Activated gamma-delta T cell treated with anti-CD3 and anti-CD28 coated beads, Interleukin-2, amount 50 U/mL, for 16 hours (primary cell): ENCODE measurements at places on chromosomes 11 and 22.

GRCh38 chr11:15169815-15170551 lies 55.3 kb downstream of the INSC start:
- no peak for DNase-seq

DNA sequence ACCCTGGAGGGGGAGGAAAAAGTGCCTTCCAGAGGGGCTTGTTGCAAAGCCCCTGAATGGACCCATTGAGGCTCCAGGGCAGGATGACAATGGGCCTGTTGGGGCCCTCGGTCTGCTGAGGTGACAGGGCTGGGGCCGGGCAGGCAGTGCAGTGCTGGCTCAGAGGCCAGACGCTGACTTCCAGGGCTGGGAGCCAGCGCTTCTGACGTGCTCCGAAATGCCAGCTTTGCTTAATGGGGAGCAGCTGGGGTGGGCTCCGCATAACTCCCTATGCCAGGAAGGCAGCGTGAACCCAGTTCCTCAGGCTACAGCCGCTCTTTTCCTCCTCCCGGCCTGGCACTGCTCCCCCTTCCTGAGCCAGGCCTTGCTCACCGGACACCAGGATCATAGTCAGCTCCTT lies 17.7 kb downstream of the NAV2 start:
- no peak for DNase-seq

- no peak for DNase-seq
Measured at GRCh38 chr11:3786781-3787428, 10.4 kb downstream of the NUP98 start.

- DNase-seq: no peak
Measured at GRCh38 chr11:134862587-134863195, 450.6 kb upstream of the B3GAT1 start.

- DNase-seq: peak; percentile 64
Measured at GRCh38 chr22:38981992-38982927, at the start of gene APOBEC3B. TSS of gene APOBEC3B (plus strand) at chr22:38982347. CDS start at chr22:38982454, 107 bp downstream.

GRCh38 chr11:35040221-35040942 lies 98.6 kb upstream of the CD44 start:
- peak; percentile 47 for DNase-seq
